ENCODE measurements at places on chromosomes 12 and 14.

GRCh38 chr14:39739796-39740195 is 307.6 kb upstream of the FBXO33 start:
- H3K36me3 ChIP-seq: no peaks in the 10 kb centered on the region
- no peak overlapping the region for H3K27ac ChIP-seq
- H3K27me3 ChIP-seq: no peaks in the 10 kb centered on the region
- DNase-seq: no peak

GRCh38 chr12:42756841-42757623 is 167.5 kb upstream of the PRICKLE1 start:
- H3K4me1 ChIP-seq: peaks cover 25% of the 10 kb centered on the region
- H3K27ac ChIP-seq: peak overlapping the region; percentile 62
- H3K36me3 ChIP-seq: no peaks in the 10 kb centered on the region

GRCh38 chr12:51818566-51819300 is 29.8 kb downstream of the FIGNL2 start:
- H3K4me1 ChIP-seq: no peaks in the 10 kb centered on the region
- no peak overlapping the region for H3K4me3 ChIP-seq
- H3K27me3 ChIP-seq: no peaks in the 10 kb centered on the region
- H3K36me3 ChIP-seq: no peaks in the 10 kb centered on the region
- no peak for DNase-seq
- no peak overlapping the region for H3K27ac ChIP-seq

DNA sequence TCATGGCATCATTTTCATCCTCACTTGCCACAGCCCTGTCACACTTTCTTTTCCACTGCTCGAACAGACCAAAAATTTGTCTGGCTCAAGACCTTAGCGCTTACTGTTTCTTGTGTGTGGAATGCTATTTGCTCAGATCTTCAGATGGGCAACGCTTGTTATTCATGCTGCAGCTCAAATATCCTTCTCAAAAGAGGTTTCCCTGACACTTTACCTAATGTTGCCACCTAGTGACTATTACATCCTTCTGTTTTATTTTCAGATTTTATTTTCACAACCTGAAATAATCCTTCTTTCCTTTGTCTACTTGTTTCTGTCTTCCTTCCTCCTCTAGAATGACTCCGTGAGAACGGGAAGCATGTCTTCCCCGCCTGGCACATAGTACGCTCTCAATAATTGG is 5.6 kb downstream of the FBXO33 start:
- H3K27ac ChIP-seq: no peak overlapping the region
- H3K36me3 ChIP-seq: no peaks in the 10 kb centered on the region
- peaks cover 17% of the 10 kb centered on the region for H3K4me1 ChIP-seq
- DNase-seq: no peak

DNA sequence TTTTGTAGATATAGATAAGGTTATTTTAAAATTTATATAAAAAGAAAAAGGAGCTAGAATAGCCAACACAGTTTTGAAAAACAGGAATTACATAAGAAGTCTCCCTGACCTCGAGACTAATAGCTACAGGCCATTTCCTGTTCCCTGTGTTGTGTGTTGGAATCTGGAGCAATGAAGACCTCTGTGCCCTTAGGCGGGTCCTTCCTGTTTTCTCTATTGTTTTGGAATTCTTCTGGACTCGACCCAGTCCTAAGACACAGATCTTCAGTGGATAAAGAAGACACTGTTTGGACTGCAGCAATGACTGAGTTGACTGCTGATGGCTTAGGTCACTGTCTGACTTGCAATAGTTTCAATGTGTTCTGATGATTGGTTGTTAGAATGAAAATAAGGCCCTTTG is 26.2 kb downstream of the SNRPF start:
- H3K4me3 ChIP-seq: no peak overlapping the region
- no peak overlapping the region for H3K27ac ChIP-seq
- no peaks in the 10 kb centered on the region for H3K4me1 ChIP-seq

DNA sequence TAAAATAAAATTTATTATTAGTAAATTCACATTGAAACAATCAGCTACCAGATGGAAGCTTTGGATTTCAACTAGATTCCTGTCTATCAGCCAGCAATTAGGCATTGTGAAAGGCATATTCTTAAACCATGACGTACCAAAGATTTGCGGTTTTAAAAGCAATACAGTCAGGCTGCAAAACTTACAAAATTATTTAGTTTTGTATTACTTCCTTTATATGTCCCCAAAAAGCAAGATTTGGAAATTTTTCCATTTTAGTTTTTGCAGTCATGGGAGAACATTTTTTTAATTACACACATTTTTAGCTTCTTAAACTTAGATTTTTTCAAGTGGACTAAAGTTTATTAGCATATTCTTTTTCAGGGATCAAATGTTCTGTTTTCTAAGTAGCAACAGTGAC is 225.0 kb upstream of the KITLG start:
- H3K4me3 ChIP-seq: no peak overlapping the region
- no peak overlapping the region for H3K27ac ChIP-seq
- H3K27me3 ChIP-seq: no peaks in the 10 kb centered on the region
- H3K4me1 ChIP-seq: no peaks in the 10 kb centered on the region

Data from RWPE2 (cell line).